T-helper 1 cell (primary cell): ENCODE measurements at places on chromosomes 16 and 17.

GRCh38 chr16:73739049-73739769 is 557.4 kb upstream of the PSMD7 start:
- DNase-seq: no peak

DNA sequence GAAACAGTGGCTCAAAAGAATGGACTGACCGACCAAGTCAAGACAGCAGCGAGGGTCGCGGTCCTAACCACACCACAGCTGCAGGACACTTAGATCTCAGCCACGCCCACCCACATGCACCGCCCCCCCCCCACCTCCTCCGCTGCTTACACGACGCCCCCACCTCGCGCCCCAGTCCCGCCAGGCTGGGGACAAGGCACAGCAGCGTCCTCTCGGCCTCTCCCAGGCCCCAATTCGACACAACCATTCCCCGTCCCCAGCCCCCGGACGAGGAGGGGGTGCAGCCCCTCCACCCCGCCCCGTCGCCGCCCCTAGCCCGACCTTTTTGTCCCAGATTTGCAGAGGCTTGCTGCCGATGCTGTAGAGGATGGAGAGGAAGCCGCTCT is 477 bp downstream of the CFAP20 start:
- DNase-seq: peak; percentile 22

GRCh38 chr17:21017256-21017655 is 25.6 kb downstream of the USP22 start:
- no peak for DNase-seq

- no peak for DNase-seq
Observed at GRCh38 chr16:27474041-27474440, 72.1 kb downstream of the IL21R start.

GRCh38 chr16:87003414-87003755 is 313.8 kb downstream of the C16orf95 start:
- DNase-seq: no peak

- DNase-seq: peak; percentile 79
Observed at GRCh38 chr17:57987581-57988300, at the start of gene VEZF1. Gene VEZF1, minus strand, starts transcription at chr17:57988254. Its CDS starts 143 bp downstream, at chr17:57988111.

DNA sequence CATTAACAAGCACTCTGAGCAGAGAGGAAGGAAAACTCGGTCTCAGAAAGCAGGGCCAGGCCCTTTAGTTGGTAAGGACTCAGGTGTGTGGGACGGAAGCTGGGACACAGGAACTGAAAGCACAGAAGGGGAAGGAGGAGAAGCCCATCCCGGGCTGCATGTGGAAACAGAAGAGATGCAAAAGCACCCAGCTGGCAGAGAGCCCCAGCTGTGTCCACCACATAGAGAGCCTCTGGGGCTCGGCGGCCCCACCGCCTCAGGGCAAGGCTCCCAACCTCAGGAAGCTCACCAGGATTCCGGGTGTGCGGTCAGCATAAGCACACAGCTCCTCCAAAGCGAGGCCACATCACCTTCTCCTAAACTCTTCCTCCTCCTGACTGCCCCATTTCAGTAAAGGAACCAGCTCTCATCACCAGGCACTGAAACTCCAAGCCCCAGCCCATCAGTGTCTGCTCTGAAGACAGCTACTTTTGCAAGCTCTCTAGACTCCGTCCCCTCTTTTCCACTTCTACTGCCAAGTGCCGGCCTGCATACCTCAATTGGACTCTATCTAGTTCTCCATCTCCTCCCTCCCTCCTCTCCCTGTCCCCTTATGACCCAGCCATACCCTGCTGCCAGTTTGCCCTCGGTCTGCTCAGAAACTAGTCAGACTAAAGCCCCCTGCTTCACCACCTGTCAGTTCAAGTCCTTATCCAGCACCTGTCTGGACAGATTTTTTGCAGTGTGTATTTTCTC is 6.0 kb downstream of the ST3GAL2 start:
- no peak for DNase-seq
